ENCODE measurements at places on chromosomes 1 and 21.

GRCh38 chr1:152933196-152933595, 13.8 kb upstream of the SPRR5 start:
- no peak for DNase-seq

DNA sequence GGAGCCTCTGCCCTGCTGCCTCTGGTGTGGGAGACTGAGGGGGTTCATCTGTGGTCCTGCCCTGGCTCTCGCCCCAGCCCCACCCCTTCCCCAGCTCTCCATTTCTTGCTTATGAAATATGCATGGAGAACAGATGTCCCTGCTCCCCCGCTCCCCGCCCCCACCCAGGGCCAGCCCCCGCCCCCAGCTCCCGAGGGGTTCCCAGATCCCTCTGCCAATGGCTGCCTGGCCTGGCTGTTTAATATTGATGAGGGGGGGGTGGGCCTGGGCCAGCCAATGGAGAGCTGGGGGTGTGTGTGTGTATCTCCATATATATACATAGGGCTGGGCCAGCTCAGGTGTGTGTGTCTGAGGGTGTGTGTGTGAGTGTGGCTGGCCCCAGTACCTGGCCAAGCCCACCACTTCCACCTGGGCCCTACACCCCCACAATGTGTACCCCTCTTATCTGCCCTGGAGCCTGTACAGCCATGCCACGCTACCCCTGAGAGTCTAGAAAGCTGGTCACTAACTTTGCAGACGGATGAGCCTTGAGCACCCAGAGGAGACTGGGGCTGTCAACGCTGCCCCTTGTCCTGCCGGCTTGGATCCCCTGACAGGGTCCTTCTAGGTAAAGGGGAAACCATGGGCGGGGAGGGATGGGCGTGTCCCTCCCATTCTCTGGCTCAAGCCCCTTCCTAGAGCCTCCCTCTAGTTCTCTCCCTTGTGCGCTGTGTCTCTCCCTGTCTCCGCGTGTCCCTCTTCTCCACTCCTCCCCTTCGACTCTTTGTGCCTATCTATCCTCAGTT, at the start of gene NHLH1:
Gene NHLH1 (plus strand): TSS at position 341 of the 785 bp plus-strand sequence. CDS start 3,661 bp downstream, outside the sequence.
- DNase-seq, result no peak

DNA sequence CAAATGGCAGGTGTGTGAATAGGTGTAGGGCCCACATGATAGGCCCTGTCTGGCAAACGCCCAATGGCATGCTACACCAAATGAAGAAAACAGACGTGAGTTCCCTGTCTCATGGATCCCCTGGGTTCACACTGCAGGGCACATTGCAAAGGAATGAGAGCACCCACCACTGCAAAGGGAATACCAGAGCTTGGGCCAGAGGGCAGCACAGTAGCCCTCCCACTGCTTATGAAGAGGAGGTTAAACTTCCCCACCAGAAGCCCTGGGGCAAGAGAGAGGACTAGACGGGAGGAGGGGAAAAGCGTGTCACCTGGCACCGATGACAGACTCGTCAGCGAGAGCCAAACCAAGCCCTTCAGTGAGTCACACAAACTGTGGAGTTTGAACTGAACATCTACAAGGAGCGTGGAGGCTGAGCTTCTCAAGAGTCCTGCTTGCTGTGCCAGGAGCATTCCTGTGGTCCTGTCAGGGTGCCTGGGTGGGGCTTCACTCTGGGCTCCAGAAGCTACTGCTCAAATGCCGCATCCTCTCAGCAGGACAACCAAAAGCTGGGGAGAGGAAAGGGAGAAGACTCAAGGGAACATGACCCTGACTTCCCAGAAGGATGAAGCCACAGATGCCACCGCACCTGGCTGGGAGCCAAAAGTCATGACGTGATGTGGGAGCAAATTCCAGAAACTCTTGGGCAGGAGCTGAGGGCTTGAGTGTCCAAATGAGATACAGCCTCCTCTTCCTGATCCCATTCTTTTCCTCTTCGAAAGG, 61.1 kb downstream of the TOMM20 start:
- peak; percentile 71 for DNase-seq

- no peak for DNase-seq
Observed at GRCh38 chr1:40844079-40844478, 18.1 kb downstream of the CITED4 start.

- no peak for DNase-seq
Observed at GRCh38 chr1:175005085-175005783, 5.5 kb downstream of the CACYBP start.

DNA sequence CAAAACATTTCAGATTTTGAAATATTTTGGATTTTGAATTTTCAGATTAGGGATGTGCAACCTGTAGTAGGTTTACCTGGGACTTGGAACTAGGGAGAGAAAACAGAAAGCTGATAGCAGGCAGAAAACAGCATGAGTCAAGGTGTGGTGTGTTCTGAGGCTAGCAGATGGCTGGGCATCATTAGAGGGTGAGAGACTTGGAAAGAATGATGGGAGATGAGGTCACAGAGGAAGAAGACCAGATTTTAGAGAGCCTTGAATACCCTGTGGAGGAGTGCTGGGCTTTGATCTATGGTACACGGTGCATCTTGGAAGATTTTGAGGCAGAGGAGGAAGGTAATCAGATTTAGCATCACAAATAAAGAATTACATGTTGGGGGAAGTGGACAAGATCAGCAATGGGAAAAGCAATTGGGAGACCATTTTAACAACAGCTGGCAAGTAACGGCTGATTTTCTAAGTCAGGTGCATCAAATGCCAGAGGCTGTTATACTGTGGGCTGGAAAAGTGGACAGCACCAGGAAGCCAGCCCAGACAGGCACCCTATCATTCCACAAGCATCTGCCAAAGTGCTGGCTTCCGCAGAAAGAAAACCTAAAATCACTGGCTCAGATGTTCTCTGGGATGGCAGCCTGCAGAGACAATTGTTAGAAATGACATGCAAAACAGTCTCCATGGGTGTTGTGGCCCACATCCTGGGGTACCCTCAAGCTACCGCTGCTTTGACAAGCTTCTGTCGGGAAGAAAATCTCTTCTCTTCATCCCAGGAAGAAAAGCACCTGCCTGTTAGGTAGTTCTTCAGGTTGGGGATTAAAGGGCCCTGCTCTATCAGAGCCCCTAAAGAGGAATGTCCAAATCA, 30.9 kb upstream of the CAMK1G start:
- no peak for DNase-seq

DNA sequence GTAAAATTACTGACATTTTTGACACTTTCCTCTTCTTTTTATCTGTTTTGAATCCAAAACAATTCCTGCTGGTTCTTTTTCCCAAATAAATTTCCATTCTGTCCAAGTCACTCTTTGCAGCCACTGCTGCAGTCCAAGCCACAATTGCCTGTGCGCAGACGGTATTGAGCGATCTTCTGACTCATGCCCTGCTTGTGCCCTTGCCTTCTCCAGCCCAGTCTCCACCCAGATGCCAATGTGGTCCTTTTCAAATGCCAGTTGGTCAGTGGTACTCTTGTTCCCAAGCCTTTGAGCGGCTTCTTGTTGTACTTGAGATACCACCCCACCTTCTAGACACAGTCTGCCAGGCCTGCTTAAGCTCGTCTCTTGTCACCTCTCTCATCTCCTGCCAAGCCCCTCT, 78.9 kb downstream of the CAMTA1 start:
- no peak for DNase-seq

- no peak for DNase-seq
Observed at GRCh38 chr1:87644033-87644578, 315.4 kb downstream of the LMO4 start.

DNA sequence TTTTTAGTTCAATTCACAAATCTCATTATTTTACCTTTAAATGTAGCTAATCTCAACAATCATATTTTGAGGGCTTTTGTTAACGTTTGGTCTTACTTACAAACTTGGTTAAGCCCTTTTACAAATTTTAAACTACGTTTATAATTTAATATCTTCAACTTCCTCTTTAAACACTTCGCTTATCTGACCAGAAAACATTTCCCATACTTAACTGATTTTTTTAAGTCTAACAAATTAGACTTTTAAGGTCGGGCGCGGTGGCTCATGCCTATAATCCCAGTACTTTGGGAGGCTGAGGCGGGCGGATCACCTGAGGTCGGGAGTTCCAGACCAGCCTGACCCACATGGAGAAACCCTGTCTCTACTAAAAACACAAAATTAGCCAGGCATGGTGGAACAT, 300.9 kb downstream of the LMX1A start:
- no peak for DNase-seq

GRCh38 chr1:101908980-101909379, 87.7 kb downstream of the OLFM3 start:
- DNase-seq, result no peak

DNA sequence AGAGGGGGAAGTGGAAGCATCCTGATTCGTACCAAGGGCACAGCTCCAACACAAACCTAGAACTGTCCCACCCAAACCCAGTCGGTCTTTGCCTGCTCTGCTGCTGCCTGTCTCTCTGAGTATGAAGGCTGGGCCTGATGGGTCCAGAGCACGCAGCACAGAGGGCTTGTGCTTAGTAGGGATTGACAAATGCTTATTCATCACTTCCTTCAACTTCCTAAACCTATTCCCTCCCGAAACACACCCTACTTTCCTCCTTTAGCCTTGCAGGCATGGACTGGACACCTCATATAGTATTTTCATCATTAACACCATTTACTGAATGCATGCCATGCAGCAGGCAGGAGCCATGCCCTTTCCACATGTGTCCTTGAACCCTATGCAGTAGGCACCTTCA, 31.3 kb downstream of the FOXO6 start:
- no peak for DNase-seq

GRCh38 chr1:15362737-15363128, 47.0 kb upstream of the EFHD2 start:
- DNase-seq, result no peak

DNA sequence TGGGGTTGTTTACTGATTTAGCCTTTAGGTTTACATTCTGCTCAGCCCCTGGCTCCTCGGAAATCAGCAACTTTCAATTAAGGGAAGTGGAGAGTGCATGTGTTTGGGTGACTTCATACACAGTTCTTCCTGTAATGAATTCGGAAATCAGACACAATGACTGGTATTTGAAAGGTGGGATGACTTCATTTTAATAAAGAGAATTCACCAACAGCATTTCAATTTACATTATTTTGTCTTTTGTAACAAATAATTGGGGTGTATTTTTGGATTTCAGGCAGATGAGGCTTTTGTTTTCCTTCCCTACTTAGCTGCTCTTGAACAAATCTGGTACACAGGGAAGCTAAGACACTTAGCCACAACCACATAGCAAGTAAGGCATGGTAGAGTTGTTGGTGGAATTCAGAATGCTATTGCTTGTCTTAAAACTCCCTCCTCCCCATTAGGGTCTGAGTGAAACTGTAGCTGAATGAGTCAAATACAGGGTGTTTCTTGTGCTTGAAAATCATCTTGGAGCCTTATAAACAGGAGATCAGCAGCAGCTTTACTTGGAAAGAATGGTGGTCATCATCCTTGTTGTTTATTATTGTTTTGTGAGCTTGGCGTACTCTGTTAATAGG, 917 bp downstream of the STX12 start:
- DNase-seq, result peak; percentile 75

GRCh38 chr1:31609514-31610118, 7.9 kb upstream of the HCRTR1 start:
- no peak for DNase-seq

DNA sequence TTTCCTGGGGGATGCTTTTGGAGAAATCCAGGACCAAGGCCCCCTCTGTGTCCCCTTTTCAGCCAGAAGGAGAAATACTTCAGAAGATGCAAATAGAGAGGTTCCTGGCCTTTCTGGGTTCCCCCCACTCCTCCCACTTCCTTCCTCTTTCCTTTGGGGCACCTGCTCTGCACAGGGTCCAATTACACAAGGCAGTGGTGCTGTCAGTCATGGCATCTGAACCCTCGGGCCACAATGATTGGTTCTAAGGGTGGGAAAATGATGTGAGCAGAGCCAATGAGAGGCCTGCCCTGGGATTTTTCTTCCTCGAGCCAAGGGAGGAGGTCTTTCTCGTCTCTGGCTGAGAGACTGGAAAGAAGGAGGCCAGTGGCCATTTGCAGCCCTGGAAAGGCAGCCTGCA, 282.2 kb downstream of the NPHP4 start:
- DNase-seq, result no peak
